ENCODE measurements at places on chromosomes 7 and 10.

GRCh38 chr7:38798552-38799267, 110.3 kb downstream of the VPS41 start:
- DNase-seq = no peak
- no peak overlapping the region for H3K27ac ChIP-seq
- H3K27me3 ChIP-seq = no peaks in the 10 kb centered on the region
- H3K4me3 ChIP-seq = no peak overlapping the region
- no peaks in the 10 kb centered on the region for H3K4me1 ChIP-seq

DNA sequence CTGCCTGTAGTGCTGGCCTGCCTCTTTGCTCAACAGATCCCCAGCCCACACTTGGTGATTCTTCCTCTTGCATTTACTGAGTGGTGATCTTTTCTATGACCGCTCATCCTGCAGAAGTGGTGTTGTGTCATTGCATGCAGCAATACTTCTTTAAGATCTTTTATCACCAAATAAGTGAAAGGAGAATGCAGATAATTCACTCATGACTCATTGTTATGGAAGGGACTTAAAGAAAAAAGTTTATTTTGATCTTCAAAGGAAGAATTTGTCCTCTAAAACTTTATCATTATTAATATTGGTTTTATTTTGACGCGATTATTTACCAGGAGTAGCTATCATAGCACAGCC, 489.1 kb upstream of the CELF2 start:
- H3K27me3 ChIP-seq = no peaks in the 10 kb centered on the region
- H3K36me3 ChIP-seq = no peaks in the 10 kb centered on the region
- H3K4me1 ChIP-seq = peaks cover 4% of the 10 kb centered on the region
- H3K27ac ChIP-seq = no peak overlapping the region

DNA sequence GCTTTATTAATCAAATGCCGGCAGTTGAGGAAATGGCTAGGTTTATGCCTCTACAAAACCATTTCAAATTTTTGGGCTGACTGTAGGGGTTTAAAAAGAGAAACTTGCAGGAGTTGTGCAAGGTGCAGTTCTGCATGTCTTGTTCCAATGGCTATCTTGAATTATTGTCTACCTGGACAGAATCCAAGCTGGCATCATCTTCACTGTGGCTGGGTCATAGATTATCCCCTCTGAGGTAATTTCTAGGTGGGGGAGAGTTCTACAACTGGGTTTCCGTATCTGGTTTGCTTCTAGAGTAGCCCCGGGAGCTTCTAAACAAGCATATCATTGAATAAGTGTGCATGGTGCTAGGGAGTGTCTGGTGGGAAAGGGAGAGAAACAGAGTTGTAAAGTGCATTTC, 16.9 kb downstream of the BET1 start:
- no peak overlapping the region for H3K4me3 ChIP-seq
- H3K27ac ChIP-seq = no peak overlapping the region
- no peak for DNase-seq
- H3K27me3 ChIP-seq = no peaks in the 10 kb centered on the region

GRCh38 chr10:5944389-5945189, 32.8 kb downstream of the IL15RA start:
- no peak overlapping the region for H3K4me3 ChIP-seq
- no peaks in the 10 kb centered on the region for H3K36me3 ChIP-seq
- H3K27ac ChIP-seq = peak overlapping the region; percentile 96
- DNase-seq = peak; percentile 88

DNA sequence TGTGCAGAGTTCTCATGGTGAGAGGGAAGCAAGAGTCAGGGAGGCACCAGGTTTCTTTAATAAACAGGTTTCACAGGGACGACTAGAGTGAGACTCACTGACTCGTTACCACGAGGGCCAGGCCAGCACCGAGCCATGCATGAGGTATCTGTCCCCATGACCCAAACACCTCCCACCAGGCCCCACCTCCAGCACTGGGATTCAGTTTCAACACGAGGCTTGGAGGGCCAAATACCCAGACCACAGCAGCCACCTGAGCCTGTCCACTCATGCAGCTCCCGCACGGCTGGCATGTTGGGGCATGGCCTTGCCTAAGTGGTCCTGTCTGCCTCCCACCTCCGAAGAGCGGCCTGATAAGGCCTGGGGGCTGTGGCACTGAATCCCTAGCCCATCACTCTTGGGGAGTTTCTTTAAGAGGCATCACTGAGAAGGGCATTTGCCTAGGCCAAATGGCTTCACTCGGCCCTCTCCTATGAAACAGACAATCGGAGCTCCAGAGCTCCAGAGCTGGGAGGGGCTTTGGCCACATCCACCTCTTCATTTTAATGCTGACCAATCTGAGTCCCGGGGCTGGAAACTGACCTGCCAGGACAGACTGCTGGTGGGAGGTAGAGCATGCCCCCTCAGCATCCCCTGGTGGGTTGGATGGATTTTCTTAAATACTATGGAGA, 157.8 kb downstream of the DNAJB6 start:
- H3K4me3 ChIP-seq = no peak overlapping the region
- no peak overlapping the region for H3K27ac ChIP-seq
- no peak for DNase-seq
- no peaks in the 10 kb centered on the region for H3K36me3 ChIP-seq
- H3K4me1 ChIP-seq = no peaks in the 10 kb centered on the region
- no peaks in the 10 kb centered on the region for H3K27me3 ChIP-seq

- H3K27me3 ChIP-seq = no peaks in the 10 kb centered on the region
- H3K4me3 ChIP-seq = no peak overlapping the region
- peak; percentile 25 for DNase-seq
- no peak overlapping the region for H3K27ac ChIP-seq
These were observed 179.2 kb upstream of the BET1 start for GRCh38 chr7:94183289-94183749.

- no peaks in the 10 kb centered on the region for H3K27me3 ChIP-seq
- H3K27ac ChIP-seq = no peak overlapping the region
- DNase-seq = no peak
- no peaks in the 10 kb centered on the region for H3K36me3 ChIP-seq
- no peaks in the 10 kb centered on the region for H3K4me1 ChIP-seq
- no peak overlapping the region for H3K4me3 ChIP-seq
These were observed 88.7 kb downstream of the MAD1L1 start for GRCh38 chr7:2143981-2144595.

DNA sequence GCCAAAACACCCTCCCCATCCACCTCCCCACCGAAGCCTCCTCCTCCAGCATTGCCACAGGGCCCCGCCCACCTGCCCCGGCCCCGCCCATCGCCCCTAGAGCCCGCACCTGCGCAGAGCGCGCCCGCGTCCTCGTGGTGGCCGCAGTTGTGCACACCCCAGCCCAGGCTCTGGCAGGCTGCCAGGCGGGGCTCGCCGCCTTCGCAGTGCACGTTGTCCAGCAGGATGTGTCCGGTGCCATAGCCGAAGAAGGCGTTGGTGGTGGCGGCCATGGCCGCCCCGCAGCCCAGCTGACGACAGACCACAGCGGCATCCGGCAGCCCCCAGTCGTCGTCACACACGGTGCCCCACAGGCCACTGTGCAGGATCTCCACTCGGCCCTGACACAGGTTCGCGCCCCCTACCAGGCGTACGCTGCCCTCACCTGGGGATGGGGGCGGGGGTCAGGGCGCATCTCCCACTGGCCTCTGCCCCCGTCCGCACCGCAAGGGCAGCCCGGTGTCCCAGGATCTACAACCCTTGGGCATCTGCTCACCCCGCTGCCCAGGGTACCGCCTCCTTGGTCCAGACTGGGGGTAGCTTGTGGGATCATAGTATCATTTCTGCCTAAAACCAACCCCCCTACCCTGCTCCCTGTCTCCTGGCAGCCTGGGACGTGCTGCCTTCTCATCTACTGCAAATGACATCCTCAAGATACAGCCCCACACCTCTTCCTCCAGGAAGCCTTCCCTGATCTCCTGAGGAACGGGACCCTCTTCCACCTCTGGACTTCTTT, 11.9 kb downstream of the SSC4D start:
- H3K27ac ChIP-seq = peak overlapping the region; percentile 28
- peaks cover 8% of the 10 kb centered on the region for H3K4me1 ChIP-seq
- peak; percentile 84 for DNase-seq
- peak overlapping the region; percentile 53 for H3K4me3 ChIP-seq
- no peaks in the 10 kb centered on the region for H3K27me3 ChIP-seq

GRCh38 chr10:69045441-69046300, 42.2 kb upstream of the SRGN start:
- no peaks in the 10 kb centered on the region for H3K4me1 ChIP-seq
- no peak overlapping the region for H3K27ac ChIP-seq
- no peaks in the 10 kb centered on the region for H3K27me3 ChIP-seq
- no peak overlapping the region for H3K4me3 ChIP-seq

GRCh38 chr10:92517034-92517655, 56.7 kb downstream of the IDE start:
- no peaks in the 10 kb centered on the region for H3K4me1 ChIP-seq
- no peaks in the 10 kb centered on the region for H3K27me3 ChIP-seq

DNA sequence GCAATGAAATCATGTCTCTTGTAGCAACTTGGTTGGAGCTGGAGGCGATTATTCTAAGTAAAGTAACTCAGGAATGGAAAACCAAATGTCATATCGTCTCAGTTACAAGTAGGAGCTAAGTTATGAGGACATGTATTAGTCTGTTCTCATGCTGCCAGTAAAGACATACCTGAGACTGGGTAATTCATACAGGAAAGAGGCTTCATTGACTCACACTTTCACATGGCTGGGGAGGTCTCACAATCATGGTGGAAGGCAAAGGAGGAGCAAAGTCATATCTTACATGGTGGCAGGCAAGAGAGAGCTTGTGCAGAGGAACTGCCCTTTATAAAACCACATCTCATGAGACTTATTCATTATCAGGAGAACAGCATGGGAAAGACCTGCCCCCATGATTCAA, 370.1 kb upstream of the PRKCQ start:
- no peak overlapping the region for H3K4me3 ChIP-seq
- no peak overlapping the region for H3K27ac ChIP-seq
- no peaks in the 10 kb centered on the region for H3K27me3 ChIP-seq
- H3K36me3 ChIP-seq = no peaks in the 10 kb centered on the region
- H3K4me1 ChIP-seq = no peaks in the 10 kb centered on the region
- no peak for DNase-seq

DNA sequence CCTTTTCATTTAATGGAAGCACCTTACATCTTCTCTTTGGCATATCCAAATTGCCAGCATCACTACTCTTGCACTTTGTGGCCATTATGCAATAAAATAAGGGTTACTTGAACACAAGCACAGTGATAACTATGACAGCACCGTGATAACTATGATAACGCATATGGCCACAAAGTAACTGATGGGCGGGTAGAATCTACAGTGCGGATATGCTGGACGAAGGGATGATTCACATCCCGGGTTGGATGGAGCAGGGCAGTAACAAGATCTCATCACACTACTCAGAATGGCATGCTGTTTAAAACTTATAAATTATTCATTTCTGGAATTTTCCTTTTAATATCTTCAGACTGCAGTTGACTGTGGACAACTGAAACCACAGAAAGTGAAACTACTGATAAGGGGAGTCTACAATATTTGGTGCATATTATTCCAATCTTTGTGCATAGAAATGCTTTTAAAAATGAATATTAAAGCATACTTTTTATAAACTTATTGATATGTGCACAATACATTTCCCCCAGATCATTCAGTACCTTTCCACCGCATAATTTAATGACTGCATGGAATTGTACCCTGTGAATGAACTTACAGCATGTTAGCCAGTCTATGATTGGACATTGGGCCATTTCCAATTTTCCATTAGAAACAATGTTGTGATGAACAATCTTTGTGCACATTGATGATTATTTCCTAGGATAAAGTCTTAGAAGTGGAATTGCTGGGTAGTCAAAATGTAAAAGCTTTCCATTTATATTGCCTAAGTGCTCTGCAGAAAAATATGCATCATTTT, 136.4 kb downstream of the WNT2 start:
- no peaks in the 10 kb centered on the region for H3K27me3 ChIP-seq
- H3K27ac ChIP-seq = no peak overlapping the region
- no peak for DNase-seq
- H3K4me3 ChIP-seq = no peak overlapping the region
- H3K4me1 ChIP-seq = no peaks in the 10 kb centered on the region

- no peaks in the 10 kb centered on the region for H3K4me1 ChIP-seq
- H3K4me3 ChIP-seq = no peak overlapping the region
- H3K27ac ChIP-seq = no peak overlapping the region
- no peaks in the 10 kb centered on the region for H3K36me3 ChIP-seq
These were observed 206.3 kb downstream of the THSD7A start for GRCh38 chr7:11625669-11626068.

GRCh38 chr7:15057272-15057671, 154.7 kb upstream of the DGKB start:
- no peak overlapping the region for H3K4me3 ChIP-seq
- no peaks in the 10 kb centered on the region for H3K4me1 ChIP-seq
- DNase-seq = no peak
- H3K27me3 ChIP-seq = no peaks in the 10 kb centered on the region

- no peaks in the 10 kb centered on the region for H3K4me1 ChIP-seq
- no peak overlapping the region for H3K4me3 ChIP-seq
- no peak for DNase-seq
- no peaks in the 10 kb centered on the region for H3K27me3 ChIP-seq
- H3K36me3 ChIP-seq = no peaks in the 10 kb centered on the region
These were observed 161.7 kb upstream of the HPS1 start for GRCh38 chr10:98608411-98608810.

DNA sequence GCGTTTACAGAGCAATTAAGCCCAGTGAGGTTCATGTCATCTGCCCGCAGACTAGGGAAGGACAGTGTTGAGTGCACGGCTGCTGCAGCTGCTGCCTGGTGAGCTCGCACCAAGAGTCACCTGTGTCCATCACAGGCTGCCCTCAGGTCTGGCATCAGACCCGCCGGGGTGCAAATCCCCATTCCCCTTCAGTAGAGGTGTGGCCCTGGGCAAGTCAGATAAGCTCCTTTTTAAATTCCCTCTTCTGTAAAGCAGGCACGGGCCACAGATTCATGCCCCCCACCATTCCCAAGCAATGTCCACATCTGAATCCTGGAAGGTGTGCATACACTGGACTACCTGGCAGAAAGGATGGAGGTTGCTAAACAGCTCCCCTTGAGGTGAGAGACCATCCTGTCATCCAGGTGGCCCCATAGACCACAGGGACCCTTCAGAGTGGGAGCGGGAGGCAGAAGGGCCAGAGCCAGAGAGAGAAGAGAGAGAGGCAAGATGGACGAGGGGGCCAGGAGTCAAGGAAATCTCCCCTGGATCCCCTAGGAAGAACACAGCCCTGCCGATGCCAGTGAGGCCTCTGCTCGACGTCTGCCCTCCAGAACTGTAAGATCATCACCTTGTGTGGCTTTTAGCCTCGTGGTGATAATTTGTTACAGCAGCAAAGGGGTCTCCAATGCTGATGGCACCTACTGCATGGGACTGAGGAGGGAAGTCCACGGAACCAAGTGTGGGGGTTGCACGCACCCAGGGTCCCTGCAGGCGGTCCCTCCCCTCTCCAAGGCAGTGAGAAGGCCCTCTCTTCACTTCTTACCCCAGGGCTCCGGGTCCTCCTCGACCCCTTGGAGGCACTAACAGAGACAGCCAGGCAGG, 168.8 kb downstream of the TCERG1L start:
- no peak for DNase-seq
- no peaks in the 10 kb centered on the region for H3K36me3 ChIP-seq
- peaks cover 4% of the 10 kb centered on the region for H3K4me1 ChIP-seq
- no peaks in the 10 kb centered on the region for H3K27me3 ChIP-seq

- no peaks in the 10 kb centered on the region for H3K36me3 ChIP-seq
- DNase-seq = peak; percentile 67
- no peaks in the 10 kb centered on the region for H3K27me3 ChIP-seq
- H3K4me1 ChIP-seq = peaks cover 6% of the 10 kb centered on the region
- peak overlapping the region; percentile 83 for H3K27ac ChIP-seq
These were observed 514 bp downstream of the NHLRC2 start for GRCh38 chr10:113854761-113855588.

- DNase-seq = no peak
- no peak overlapping the region for H3K4me3 ChIP-seq
- H3K27ac ChIP-seq = no peak overlapping the region
- H3K27me3 ChIP-seq = no peaks in the 10 kb centered on the region
- no peaks in the 10 kb centered on the region for H3K36me3 ChIP-seq
- H3K4me1 ChIP-seq = no peaks in the 10 kb centered on the region
These were observed 13.9 kb upstream of the PWWP2B start for GRCh38 chr10:132383101-132383500.

Measured in ovary (tissue), 10 donors.